Suprapubic skin (tissue), 4 donors: ENCODE measurements at places on chromosomes 1 and 21. TPM values are rescaled to one million over a fixed set of nuclear protein-coding genes. Genes with fewer than 3 reads are reported as not detected.

GRCh38 chr21:43873673-43874072 is 8.7 kb downstream of the AGPAT3 start:
- H3K27ac ChIP-seq, result no peak overlapping the region
- peaks cover 5% of the 10 kb centered on the region for H3K36me3 ChIP-seq
- DNase-seq, result no peak
- no peaks in the 10 kb centered on the region for H3K27me3 ChIP-seq
- no peak overlapping the region for H3K4me3 ChIP-seq
- H3K4me1 ChIP-seq, result peaks cover 8% of the 10 kb centered on the region

GRCh38 chr1:108612496-108612895 is 48.4 kb downstream of the HENMT1 start:
- peaks cover 13% of the 10 kb centered on the region for H3K4me1 ChIP-seq
- no peak overlapping the region for H3K27ac ChIP-seq
- H3K27me3 ChIP-seq, result no peaks in the 10 kb centered on the region
- H3K36me3 ChIP-seq, result peaks cover 8% of the 10 kb centered on the region
- no peak overlapping the region for H3K4me3 ChIP-seq

DNA sequence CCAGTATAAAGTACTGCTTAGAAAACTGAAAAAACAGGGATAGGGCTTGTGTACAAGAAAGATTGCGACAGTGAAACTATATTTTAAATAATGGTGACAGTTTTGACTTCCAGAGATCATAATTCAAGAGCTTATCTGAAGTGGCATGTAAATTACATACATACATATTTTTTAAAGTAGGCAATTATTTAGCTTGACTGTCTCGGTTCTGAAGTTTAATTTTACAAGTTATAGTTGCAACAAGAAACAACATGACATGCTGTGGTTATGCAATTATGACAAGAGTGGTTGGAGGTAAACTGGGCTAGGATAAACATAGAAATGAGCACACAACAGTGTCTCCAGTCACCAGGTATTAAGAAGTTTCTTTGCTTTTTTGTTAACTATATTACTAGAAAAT is 4.1 kb downstream of the C1orf21 start:
- H3K27ac ChIP-seq, result peak overlapping the region; percentile 61
- H3K4me3 ChIP-seq, result no peak overlapping the region
- H3K4me1 ChIP-seq, result peaks cover 82% of the 10 kb centered on the region
- no peak for DNase-seq
- no peaks in the 10 kb centered on the region for H3K27me3 ChIP-seq
- H3K36me3 ChIP-seq, result no peaks in the 10 kb centered on the region

GRCh38 chr21:43287111-43287760 is 118.4 kb downstream of the CRYAA start:
- no peaks in the 10 kb centered on the region for H3K4me1 ChIP-seq
- H3K36me3 ChIP-seq, result no peaks in the 10 kb centered on the region
- peaks cover 4% of the 10 kb centered on the region for H3K27me3 ChIP-seq
- H3K4me3 ChIP-seq, result no peak overlapping the region

GRCh38 chr1:3399732-3400131 is 54.7 kb upstream of the ARHGEF16 start:
- no peak overlapping the region for H3K27ac ChIP-seq
- peaks cover 68% of the 10 kb centered on the region for H3K27me3 ChIP-seq

DNA sequence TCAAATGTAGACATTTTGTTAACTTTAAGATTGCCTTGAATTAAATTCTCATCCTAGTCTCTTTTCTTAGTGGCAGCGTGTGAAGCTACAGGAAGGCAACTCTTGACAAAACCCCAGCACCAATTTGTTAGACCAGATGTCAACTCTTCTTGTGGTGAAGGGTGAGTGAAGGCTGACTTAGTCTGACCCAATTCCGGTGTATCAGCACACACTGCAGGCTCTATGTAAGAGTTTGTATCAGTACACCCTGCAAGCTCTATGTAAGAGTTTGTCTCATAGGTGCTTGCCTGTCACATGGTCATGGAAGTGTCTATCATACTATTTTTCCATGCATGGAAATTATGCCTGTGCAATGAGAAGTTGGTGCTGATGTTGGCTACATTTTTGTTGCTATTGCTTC is 16.8 kb downstream of the CR2 start:
- H3K4me1 ChIP-seq, result no peaks in the 10 kb centered on the region
- peaks cover 21% of the 10 kb centered on the region for H3K27me3 ChIP-seq
- H3K36me3 ChIP-seq, result no peaks in the 10 kb centered on the region
- no peak overlapping the region for H3K4me3 ChIP-seq
- DNase-seq, result no peak
- H3K27ac ChIP-seq, result no peak overlapping the region

DNA sequence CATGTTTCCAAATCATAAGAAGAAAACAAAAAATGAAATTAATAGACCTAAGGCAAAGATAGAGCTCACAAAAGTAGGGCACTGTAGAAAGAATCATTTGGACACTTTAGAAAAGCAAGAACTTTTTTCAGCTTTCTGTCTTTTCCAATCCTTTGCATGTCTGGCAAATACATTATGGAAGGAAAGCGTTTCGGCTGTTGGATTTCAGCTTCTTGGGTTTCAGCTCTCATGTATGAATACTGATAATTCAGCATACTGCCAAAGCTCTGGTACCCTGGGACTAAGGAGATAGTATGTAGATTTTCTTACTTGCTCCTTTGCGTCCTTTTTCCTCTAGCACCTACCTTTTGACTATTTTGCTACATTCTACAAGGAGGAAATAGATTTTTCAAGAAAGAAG is 375.9 kb downstream of the BRINP3 start:
- H3K4me1 ChIP-seq, result no peaks in the 10 kb centered on the region
- no peaks in the 10 kb centered on the region for H3K36me3 ChIP-seq
- H3K27me3 ChIP-seq, result no peaks in the 10 kb centered on the region
- H3K4me3 ChIP-seq, result no peak overlapping the region
- DNase-seq, result no peak

DNA sequence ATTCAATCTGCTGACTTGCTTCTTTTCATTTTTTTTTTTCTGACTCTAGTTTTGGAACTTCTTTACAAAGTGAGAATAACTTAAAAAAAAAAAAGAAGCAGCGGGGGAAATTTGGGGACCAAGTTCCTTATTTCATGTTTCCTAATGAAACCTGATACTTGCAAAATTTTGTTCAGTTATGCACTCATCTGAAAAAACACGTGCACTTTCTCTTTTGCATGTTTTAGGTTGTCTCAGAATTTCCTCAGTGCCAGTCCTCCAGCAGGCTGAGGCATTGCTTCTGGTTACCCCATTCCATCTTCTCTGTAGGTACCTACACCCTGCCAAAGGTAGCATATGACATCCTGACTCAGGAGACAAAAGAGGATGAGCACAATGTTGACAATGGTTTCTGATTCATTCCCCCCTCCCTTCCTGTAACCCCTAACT is 299.7 kb downstream of the GRIK1 start:
- H3K27ac ChIP-seq, result no peak overlapping the region
- no peak overlapping the region for H3K4me3 ChIP-seq
- H3K36me3 ChIP-seq, result no peaks in the 10 kb centered on the region
- H3K27me3 ChIP-seq, result no peaks in the 10 kb centered on the region
- H3K4me1 ChIP-seq, result no peaks in the 10 kb centered on the region

- peak; percentile 45 for DNase-seq
- H3K4me1 ChIP-seq, result peaks cover 47% of the 10 kb centered on the region
- H3K36me3 ChIP-seq, result peaks cover 5% of the 10 kb centered on the region
- H3K27ac ChIP-seq, result peak overlapping the region; percentile 99
These were observed 573 bp upstream of the CPT2 start for GRCh38 chr1:53196017-53196484.

- no peak overlapping the region for H3K27ac ChIP-seq
- no peak overlapping the region for H3K4me3 ChIP-seq
- H3K27me3 ChIP-seq, result peaks cover 38% of the 10 kb centered on the region
- no peaks in the 10 kb centered on the region for H3K36me3 ChIP-seq
- no peak for DNase-seq
These were observed 19.5 kb downstream of the KCNJ6 start for GRCh38 chr21:37896788-37897187.

DNA sequence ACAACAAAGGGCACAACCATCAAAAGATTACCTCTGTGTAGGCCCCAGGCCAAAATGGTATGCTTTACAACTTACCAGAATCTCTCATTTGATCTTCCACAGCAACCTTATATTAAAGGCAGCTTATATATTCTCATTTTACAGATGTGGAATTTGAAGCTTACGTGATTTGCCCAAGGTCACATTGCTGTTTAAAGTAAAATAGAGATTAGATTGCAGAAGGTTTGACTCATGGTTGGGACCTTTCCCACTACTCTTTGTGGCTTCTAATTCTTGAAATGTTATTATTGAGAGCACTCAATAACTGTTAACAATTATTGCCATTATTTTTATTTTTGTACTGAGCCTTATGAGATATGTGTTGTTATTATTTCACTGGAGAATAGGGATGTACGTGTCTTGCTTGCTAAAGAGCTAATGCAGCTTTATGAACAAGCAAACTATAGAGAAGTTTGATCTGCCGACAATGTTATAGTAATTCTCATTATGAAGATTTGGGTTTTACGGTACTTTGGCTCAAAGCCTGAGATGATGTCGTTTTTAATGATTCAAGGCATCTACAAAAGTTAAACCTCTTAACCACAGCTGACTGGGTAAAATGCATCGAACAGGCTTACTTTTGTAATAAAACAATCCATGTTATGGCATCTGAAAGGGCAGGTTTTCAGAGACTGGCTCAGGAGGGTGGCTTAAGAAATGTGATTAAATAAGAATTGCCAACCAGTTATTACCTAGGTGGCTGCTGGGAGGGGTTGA is 43.3 kb upstream of the TSNAX start:
- H3K27me3 ChIP-seq, result no peaks in the 10 kb centered on the region
- no peak overlapping the region for H3K4me3 ChIP-seq
- H3K27ac ChIP-seq, result no peak overlapping the region
- no peaks in the 10 kb centered on the region for H3K4me1 ChIP-seq

GRCh38 chr1:27045973-27046558 is 33.4 kb upstream of the TENT5B start:
- H3K27ac ChIP-seq, result no peak overlapping the region
- H3K4me3 ChIP-seq, result no peak overlapping the region
- H3K36me3 ChIP-seq, result no peaks in the 10 kb centered on the region
- peaks cover 22% of the 10 kb centered on the region for H3K4me1 ChIP-seq
- H3K27me3 ChIP-seq, result no peaks in the 10 kb centered on the region

DNA sequence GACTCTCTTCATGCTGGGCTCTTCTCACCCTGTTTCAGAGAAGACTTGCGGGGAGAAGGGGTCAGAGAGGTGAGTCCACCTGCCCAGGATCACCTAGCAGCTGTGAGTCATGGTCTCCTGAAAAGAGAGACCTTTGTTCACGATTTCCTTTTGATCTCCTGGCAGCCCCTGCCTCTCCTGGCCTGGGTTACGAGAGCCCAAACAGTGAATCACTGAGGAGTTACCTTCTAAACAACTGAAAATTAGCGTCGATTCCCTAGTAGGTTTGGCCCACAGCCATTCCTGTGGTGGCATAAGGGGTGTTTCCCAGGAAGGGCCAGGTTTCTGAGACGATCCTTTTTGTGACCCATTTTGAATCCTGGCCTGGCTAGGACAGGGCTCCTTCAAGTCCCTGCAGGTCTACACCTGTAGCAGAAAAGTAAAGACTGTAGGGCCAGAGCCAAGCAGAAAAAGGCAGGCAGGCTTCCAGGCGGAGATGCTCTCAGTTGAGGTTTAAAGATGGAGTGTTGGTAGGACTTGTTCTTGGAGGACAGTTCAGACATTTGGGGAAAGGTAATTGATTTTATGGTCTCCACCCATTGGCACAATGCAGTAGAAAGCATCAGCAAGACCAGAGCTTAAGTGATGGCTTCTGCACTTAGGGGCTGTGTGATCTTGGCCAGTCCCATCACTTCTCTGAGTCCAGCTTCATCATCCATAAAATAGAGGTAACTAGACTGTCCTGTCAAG is 2.1 kb upstream of the PLA2G2E start:
- no peak for DNase-seq
- H3K4me1 ChIP-seq, result peaks cover 4% of the 10 kb centered on the region
- H3K27ac ChIP-seq, result no peak overlapping the region
- H3K36me3 ChIP-seq, result no peaks in the 10 kb centered on the region

DNA sequence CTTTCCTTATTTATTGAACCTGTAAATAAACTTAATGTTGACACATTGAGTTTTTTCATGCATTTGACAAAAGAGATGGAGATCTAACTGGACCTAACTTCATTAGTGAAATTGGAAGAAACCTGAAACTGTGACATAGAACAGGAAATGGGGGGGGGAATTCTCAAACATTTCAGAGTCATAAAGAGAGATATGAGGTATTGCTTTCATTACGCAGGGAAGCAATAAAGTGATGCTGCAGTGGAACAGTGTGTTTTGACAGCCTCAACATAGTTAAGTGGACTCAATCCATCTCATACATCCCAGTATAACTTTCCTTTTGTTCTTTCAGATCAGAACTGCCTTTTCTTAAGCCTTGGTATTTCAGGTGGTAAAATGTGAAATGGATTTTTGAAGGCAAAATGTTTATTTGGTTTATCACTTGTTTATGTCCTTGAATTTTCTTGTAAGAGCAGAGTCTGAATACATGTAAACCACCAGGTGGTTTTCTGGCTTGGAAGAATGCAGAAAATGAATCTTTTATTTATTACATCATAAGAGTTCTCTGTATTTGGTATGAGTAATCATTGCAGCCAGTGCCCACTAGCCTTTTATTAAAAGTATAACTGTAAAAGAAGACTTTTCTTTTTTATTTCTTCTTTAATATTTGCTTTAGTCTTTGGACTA is 132.5 kb downstream of the ZNF326 start:
- H3K4me3 ChIP-seq, result no peak overlapping the region
- no peaks in the 10 kb centered on the region for H3K4me1 ChIP-seq
- DNase-seq, result no peak

DNA sequence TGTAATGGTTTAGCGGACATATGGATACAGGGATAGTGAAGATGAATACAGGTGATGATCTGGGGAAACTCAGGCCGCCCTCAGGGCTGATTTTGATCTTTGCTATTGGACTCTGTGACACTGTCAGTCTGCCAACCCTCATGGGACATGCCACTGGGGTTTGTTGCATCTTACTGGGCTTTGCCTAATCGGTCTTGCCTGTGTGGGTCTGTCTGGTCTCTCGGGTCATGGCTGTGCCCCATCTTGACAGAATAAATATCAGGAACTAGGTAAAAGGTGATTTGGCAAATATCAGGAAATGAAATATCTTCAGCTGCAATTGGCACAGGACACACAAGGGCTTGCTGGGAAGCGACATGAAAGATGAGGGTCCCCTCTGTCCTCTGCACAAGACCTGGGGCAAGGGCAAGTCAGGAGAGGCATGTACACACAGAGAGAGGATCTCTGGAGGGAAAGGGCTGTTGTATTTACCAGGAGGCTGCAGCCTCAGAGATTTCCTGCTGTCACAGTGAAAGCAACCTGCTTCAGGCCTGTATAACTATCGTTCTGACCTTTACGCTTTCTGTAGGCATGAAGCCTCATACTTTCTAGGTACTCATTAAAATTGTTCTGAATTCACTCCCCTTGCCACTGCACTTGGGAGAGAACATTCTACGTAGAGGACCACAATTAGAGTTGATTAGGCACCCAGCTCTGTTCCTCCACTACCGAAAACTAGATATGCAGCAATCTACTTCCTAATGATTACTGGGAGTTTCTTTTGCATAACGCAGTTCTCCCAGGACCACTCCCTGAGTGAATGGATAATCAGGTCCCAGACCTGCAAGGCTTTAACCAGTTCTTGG is 52.0 kb upstream of the GADD45A start:
- H3K27me3 ChIP-seq, result no peaks in the 10 kb centered on the region
- no peak overlapping the region for H3K27ac ChIP-seq
- DNase-seq, result no peak

GPR52 gene
- total RNA-seq, result 1.6 TPM

SIM2 gene
- not detected for total RNA-seq

C1orf226 gene
- total RNA-seq, result 10.6 TPM

SPRR3 gene
- not detected for total RNA-seq

MYOG gene
- not detected for total RNA-seq
